ENCODE measurements at places on chromosomes 11 and 22.

- peak; percentile 5 for DNase-seq
These were observed 2.0 kb downstream of the KCNJ11 start for GRCh38 chr11:17386331-17387084.

DNA sequence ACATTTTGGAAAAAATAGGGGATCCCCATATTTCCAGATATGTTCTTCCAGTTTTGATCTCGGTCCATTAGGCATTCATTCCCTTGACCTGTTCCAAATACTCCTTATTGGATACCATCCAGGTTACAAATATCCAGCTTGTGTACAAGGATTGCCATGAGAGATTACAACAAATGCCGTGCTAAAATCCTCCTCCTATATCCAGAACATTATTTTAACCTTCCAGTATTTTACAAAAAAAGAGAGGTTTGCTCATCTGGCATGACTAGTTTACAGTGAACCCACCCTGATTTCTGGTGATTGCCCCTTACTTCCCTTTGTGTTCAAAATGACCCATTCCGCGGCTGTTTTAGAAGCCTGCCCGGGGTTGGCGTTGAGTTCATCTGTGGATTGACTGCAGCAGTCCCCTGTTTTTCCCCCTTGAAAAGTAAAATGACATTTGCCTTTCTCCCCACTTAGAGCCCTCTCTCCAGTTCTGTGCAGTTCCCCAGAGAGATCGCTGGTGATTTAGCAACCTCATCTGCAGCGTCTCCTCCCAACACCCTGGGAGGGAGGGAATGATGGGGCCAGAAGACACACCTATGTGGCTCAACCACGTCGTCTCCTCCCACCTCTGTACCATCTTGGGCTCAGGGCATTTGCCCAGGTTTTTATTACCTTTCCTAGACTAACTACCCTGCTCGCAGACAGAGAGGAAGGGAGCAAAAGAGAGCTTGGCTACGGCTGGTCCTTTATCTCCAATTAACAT is 73.6 kb downstream of the DSCAML1 start:
- no peak for DNase-seq

DNA sequence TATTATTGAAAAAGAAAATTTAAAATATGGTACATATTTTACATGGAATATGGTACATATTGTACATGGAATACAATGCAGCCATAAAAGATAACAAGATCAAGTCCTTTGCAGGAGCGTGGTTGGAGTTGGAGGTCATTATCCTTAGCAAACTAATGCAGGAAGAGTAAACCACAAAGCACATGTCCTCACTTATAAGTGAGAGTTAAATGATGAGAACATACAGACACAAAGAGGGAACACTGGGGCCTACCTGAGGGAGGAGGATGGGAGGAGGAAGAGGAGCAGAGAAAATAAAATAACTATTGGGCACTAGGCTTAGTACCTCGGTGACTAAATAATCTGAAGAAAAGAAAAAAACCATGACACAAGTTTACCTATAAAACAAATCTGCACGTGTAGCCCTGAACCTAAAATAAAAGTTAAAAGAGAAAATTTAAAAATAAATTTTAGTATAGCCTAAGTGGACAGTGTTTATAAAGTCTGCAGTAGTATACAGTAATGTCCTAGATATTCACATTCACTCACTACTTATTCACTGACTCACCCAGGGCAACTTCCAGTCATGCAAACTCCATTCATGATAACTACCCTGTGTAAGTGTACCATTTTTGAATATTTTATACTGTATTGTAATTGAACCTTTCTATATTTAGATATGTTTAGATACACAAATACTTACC is 204.4 kb downstream of the FAM76B start:
- no peak for DNase-seq

DNA sequence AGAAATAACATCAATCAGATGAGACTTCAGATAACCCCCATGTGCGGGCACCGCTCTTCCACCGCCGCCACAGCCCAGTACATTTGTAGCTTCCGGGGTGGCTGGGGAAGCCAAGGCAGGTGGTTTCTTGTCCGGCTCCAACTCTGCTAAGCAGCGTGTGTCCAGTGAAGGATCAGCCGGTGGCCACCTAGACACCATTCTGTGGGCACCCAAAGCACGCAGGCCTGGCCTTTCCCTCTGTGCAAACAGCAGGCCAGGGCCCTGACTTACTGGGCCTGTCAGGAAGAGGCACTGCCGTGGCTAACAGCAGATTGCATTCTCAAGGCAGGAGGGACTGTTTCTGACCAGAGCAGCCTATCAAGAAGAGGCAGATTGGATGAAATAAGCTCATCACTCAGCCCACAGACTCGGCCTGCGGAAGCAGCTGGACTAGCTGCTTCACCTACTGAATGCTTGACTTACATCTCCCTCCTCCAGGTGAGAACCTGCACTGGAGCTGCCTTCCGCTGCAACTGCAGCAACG is 74.8 kb downstream of the ETS1 start:
- no peak for DNase-seq

DNA sequence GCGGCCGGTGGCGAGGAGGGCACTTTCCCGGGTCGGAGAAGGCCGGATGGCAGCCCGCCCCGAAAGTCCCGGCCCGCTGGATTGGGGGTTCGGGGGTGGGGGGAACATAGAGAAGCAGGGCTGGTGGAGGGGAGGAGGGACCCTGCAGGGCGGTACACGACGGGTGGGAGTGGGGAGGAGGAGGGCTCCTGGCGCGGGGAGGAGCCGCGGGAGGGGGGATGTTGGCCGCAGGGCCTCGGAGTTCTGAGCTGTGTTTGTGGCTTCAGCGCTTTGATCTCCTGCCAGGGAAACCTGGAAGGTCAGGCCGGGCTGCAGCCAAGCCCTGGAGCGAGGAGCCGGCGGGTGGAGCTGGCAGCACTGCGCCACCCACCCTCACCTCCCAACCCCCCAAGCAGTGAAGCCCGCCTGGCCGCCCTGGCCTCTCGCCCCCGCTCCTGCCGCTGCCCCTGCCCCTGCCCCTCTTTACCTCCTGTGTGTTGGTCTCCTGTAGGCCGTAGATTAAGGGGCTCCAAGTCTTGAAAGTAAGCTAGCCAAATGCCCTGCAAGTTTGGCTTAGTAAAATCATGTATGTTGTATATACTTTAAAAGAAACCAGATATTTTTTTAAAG is 30.9 kb downstream of the C22orf31 start:
- no peak for DNase-seq

GRCh38 chr11:85945788-85946187 is 90.6 kb downstream of the CCDC83 start:
- no peak for DNase-seq

GRCh38 chr11:3637201-3637600 is 4.6 kb downstream of the ART5 start:
- no peak for DNase-seq

DNA sequence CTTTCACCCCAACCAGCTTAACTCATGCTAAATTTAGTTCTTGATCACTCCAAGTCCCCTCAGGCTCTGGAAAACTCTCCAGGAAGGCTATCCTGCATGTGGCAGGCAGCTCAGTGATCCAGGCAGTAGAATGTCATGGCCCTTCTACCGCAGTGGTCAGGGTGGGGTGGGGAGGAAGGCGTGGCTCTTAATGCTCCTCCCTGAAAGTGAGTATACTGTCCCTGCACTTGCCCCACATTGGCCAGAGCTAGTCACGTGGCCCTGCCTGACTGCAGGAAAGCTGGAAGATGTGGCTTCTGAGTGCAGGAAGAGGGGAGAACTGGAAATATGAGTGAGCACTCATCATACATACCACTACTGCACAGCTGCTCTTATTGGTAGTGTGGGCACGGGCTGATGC is 102.1 kb downstream of the GRAMD1B start:
- DNase-seq, result no peak

GRCh38 chr11:78208257-78209165 is 19.8 kb downstream of the USP35 start:
- no peak for DNase-seq

- no peak for DNase-seq
These were observed 45.6 kb downstream of the TRMU start for GRCh38 chr22:46381142-46381541.

DNA sequence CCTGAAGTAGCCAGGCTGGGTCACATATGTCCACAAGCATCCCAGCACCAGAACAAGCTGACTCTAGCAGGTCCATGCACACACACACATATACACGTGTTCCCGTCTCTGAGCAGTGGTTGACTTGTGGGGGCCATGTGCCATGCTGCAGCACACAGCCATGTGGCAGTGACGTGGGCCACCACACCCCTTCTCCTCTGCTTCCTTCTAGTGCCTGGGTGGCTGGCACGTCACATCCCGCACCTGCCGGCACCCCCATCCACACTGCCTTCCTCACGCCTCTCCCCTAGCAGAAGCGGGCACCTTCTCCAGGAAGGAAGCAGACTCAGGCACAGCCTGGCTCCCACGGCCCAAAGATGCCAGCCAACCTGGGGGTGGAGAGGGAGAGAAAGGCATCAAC is 9.5 kb downstream of the SYT7 start:
- DNase-seq, result no peak

- DNase-seq, result no peak
These were observed 64.9 kb downstream of the BCR start for GRCh38 chr22:23245045-23245798.

- DNase-seq, result no peak
These were observed 125.6 kb downstream of the APIP start for GRCh38 chr11:34790620-34791019.

- no peak for DNase-seq
These were observed 514.1 kb downstream of the CNTN5 start for GRCh38 chr11:99534812-99535211.

DNA sequence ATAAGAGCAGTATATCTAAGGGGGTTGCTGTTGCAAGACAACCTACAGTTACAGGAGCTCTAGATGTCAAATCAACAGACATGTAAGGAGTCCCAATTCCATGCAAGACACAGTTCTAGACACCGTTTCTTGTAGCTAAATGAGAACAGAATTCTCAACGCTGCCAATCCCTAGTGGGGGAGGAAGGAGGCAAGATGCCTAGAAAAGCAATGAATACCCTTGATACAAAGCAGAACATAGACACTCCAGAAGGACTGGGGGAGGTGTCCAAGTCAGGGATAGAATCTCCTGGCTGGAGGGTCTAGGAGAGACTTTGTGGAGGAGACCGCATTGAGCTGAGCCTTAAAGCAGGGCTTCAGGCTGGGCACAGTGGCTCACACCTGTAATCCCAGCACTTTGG is 280.2 kb downstream of the BUD13 start:
- no peak for DNase-seq

- DNase-seq, result no peak
These were observed 102.2 kb upstream of the FGF3 start for GRCh38 chr11:69921128-69922014.

DNA sequence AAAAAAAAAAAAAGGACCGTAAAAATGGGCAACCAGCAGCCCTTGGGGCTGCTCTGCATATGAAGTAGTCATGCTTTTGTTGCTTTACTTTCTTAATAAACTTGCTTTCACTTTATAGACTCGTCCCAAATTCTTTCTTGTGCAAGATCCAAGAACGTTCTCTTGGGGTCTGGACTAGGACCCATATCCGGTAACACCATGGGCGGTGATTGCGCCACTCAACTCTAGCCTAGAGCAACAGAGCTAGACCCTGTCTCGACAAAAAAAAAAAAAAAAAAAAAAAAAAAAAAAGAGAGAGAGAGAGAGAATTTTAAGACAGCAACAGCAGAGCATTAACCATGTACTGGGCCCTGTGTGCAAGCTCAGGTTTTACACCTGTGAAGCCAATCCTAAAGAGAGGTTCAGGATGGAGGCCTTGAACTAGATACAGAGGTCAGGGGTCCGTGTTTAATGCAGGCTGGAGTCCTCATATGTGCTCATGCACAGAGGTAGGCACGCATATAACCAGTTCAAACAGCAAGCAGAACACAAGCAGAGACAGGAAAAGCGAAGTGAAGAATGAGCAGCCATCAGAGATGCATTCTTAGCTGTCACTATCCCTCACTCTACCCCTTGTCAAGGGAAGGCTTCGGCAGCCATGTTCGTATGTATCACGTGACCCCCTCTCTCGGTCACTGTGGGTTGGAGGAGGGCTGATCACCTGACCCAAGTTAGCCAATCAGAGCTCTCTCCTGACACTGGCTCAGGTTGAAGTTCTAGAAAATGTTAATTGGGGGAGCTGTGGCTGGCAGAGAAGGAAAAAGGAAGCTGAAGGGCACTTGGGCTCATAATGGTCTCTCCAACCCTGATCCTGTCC is 16.7 kb upstream of the SYT12 start:
- DNase-seq, result no peak

GRCh38 chr11:27437829-27438594 is 34.6 kb downstream of the LGR4 start:
- DNase-seq, result no peak

GRCh38 chr11:97847730-97848129 is 1173.0 kb upstream of the CNTN5 start:
- no peak for DNase-seq

DNA sequence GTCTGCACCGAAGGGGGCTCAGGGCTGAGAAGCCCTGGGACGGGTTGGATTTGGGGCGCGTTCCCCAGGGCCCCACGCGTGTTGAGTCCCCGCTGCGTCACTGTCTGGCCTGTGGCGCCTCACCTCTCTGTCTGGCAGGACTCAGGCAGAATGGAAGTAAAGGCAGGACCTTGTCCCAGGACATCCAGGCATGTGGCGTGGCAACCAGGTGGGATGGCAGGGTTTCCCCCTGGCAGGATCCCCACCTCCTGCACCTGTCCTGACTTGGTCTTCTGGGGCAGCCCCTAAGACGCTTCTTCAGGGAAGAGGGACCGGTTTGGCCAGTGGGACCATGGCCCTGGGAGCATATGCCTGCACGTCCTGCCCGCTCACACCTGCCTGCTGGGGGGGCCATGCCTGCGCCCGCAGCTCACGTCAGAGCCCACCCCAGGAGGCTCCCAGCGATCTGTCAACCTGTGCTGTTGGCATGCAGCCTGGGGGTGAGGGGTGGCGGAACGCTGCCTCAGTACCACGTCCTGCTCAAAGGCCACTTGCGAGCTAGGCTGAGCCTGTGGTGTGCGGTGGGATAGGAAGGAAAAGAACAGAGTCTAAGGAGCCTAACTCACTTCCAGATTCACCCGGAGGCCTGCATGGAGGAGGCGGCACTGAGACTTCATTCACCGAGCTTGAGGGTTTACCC is 72.7 kb downstream of the KCNQ1 start:
- DNase-seq, result no peak

GRCh38 chr11:110750100-110750499 is 37.9 kb upstream of the ARHGAP20 start:
- DNase-seq, result no peak

DNA sequence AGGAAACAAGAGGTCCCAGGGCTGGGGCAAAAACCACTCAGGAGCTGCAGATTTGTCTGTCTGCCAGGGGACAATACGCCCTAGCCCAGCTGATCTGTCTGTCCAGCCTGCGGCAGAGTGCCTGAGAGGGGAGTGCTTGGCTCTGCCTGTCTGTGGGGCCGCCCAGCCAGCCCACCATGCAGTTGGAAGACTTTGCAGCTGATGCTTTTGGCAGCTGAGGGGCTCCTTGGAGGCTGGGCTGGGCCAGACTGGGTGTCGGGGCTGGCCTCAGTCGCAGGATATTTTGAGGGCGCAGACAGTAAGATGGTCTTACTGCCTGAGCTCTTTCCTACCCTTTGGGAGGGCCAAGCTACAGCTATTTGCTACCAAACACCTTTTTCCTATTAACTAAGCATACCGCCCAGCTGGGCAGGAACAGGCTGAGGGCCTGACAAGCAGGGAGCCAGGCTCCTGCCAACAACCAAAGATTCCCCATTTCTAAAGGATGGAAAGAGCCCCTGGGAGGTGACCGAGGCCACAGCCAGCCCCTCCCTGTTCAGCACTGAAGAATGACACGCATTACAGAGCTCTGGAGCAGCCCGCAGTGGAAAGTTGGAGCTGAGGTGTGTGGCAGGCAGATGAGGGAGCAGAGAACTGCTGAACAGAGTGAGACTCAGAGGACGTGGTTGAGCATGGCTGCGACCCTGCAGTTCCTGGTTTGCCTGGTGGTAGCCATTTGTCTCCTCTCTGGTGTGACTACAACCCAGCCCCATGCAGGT is at the start of gene FAM180B:
TSS of gene FAM180B (plus strand) at position 581 of the 758 bp plus-strand sequence. CDS start at position 672, 91 bp downstream.
- DNase-seq, result no peak
